ENCODE measurements at places on chromosomes 4 and X.

- DNase-seq = no peak
Observed at GRCh38 chrX:118497180-118497818, 1.7 kb downstream of the DOCK11 start.

DNA sequence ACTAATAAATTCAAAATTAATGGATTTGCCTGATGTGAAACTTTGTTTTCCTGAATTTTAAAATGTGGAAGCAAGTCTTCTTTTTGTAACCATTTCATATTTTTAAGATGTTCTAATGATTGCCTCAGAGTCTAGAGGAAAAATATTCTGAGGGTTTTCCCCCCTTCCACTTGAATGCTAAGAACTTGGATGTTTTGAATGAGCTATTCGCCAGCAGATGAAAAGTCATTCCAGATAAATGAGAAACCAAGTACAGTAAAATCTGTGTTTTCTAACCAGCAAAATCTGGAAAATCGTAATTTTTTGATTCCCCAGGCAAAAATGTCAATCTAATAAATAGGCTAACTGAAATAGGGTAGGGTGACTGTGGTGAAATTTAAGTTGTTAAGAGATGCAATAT, 45.6 kb downstream of the SLIT2 start:
- no peak for DNase-seq

GRCh38 chrX:19636980-19637379, 121.7 kb upstream of the MAP3K15 start:
- DNase-seq = no peak

DNA sequence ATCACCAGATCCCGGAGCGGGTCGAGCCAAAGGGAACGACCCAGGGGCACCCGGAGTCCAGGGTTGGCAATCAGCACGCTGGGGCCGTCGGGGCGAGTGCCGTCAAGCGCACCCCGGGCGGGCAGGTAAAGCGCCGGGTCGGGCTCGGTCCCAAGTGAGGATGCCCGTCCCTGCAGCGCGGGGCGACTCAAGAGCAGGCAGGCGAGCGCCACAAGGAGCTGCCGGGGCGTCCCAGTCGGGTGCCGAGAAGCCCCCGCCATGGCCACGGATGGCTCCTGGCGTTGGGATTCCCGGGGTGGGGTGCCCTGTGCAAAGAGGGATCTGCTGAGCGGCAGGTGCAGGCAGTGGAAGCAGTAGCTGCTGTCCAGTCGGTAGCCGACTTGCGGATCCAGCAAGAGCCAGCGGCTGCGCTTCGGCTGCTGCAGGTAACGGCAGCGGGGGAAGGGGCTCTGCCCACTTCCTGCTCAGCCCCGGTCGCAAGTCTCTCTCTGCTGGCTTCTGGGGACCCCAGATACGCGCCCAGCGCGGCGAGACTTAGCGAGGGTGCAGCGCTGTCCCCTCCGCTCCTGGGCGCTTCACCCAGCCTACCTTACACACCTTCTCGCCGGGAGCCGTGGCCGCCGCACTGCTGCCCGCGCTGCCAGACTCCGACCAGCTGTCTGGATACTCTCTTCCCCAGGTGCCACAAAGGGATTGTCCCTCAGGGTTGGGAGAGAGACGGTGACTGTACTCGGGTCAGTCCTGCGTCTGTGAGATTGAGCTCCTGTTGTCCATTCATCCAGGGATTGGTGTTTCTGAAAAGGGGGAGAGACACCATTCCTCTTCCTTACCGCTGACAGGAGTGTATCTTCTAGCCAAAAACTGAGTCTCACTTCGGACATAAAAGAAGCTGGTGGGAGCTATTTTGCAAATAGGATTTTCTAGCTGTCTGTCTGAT, at the start of gene FREM3:
Gene FREM3 (minus strand): TSS at position 260 of the 937 bp plus-strand sequence. CDS start 0 bp downstream, at position 260.
- DNase-seq = no peak

GRCh38 chr4:3462790-3463415, at the start of gene DOK7:
Gene DOK7, plus strand, starts transcription at chr4:3463306. Its CDS starts 70 bp downstream, at chr4:3463376.
- no peak for DNase-seq

- no peak for DNase-seq
Observed at GRCh38 chr4:52010986-52011385, 9.2 kb downstream of the LRRC66 start.

GRCh38 chrX:152897222-152898131, at the start of gene ZNF185:
Gene ZNF185, plus strand, starts transcription at chrX:152898067. Its CDS starts 16,423 bp downstream, at chrX:152914490.
- DNase-seq = no peak

DNA sequence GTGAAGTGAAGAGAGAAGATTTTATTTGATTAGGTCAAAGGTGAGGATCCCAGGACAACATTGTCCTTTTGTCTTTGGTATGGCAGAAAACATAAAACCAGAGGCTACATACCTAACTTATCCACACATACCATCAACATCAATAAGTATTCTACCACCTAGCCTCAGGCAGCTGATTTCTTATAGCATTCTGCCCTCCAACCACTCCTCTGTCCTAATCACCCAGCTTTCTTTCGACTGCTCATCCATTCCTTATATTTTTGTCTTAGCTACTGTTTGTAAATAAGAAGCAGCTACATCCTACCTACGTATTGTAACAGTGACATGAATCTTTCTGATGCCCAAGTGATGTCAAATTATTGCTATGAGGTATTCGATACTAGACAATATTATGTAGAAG, 129.4 kb downstream of the ANAPC10 start:
- no peak for DNase-seq

GRCh38 chr4:153116291-153116680, 88.0 kb upstream of the TRIM2 start:
- DNase-seq = no peak

GRCh38 chr4:8219236-8219635, 20.1 kb downstream of the SH3TC1 start:
- no peak for DNase-seq

DNA sequence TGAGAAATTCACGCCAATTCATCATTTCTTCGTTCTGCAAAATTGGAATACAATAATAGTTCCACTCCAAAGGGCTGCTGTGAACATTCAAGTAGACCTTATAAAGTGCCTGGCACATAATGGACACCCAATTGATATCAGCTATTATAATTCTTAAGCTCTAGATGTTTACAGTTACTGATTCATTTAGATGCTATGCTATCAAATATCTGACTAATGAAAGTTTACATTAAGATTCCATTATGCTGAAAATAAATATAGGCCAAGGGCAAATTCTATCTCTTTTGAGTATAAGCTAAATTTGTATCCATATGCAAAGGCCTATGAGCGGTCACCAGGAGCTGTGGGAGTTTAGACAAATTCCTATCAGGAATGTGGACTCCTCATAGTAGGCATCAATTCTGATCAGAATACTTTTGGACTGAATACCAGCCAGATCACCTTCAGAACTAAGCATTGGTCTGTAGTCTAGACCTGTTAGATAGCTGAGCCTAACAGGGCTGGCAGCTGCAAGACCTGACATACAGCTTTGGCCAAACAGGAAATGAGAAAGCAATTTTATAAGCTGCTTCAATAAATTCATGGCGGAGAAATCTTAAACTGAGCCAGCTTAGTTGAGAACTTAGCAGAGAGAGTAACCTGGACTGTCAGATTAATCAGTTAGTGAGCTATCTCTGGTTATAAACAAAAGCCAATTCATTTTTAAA, 384.3 kb upstream of the ACTRT1 start:
- DNase-seq = no peak

DNA sequence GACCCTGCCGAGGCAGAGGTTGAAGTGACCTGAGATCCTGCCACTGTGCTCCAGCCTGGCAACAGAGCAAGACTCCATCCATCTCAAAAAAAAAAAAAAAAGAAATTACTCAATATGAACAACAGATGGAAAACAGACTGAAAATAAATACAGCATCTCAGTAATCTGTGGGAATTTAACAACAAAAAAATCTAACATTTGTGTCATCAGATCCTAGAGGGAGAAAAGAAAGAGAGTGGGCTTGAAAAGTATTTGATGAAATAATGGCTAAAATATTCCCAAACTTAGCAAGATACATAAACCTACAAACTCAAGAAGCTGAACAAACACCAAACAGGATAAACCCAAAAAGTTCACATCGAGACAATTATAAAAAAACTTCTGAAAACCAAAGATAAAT, 84.7 kb downstream of the CENPC start:
- no peak for DNase-seq

GRCh38 chr4:110005461-110006056, 92.9 kb downstream of the EGF start:
- peak; percentile 54 for DNase-seq

GRCh38 chr4:113566015-113566795, 195.3 kb downstream of the CAMK2D start:
- DNase-seq = no peak

- no peak for DNase-seq
Observed at GRCh38 chr4:185991770-185992169, 77.2 kb upstream of the TLR3 start.

- DNase-seq = no peak
Observed at GRCh38 chr4:94934201-94934600, 176.4 kb downstream of the BMPR1B start.

DNA sequence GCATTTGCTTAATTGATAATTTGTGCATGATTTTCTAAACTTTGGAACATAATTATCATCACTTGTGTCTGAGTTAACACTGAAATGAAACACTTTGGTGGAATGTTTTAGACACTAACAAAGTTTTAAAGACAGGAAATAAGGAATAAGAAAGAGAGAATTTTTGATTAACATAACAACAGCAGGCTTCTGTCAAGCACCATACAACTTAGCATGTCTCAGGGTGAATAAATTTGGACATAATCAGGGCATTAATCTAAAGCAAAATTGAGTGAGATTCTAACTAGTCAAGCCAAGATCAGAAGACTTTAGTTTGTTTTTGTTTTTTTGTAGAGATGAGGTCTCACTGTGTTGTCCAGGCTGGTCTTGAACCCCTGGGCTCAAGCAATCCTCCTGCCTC, 28.1 kb upstream of the DUSP21 start:
- DNase-seq = no peak

Data from HFF-Myc (cell line).